Mammary epithelial cell (primary cell): ENCODE measurements at places on chromosomes 5 and 9. TPM values are rescaled to one million over a fixed set of nuclear protein-coding genes. Genes with fewer than 3 reads are reported as not detected.

PCDHB8 gene
- total RNA-seq, result 0.16 and 0.40 TPM in 2 replicates

SH3GL2 gene
- total RNA-seq, result not detected in 2 replicates

TMEM232 gene
- total RNA-seq, result 0.71 and 1.6 TPM in 2 replicates

EMB gene
- 110 TPM for total RNA-seq

INSL6 gene
- total RNA-seq, result not detected in 2 replicates

ADGRD2 gene
- 0.50 TPM for total RNA-seq

TLR4 gene
- 71.3 TPM for total RNA-seq
